Activated CD8-positive, alpha-beta memory T cell treated with anti-CD3 and anti-CD28 coated beads for 1 hour (primary cell): ENCODE measurements at places on chromosomes 11 and 22.

DNA sequence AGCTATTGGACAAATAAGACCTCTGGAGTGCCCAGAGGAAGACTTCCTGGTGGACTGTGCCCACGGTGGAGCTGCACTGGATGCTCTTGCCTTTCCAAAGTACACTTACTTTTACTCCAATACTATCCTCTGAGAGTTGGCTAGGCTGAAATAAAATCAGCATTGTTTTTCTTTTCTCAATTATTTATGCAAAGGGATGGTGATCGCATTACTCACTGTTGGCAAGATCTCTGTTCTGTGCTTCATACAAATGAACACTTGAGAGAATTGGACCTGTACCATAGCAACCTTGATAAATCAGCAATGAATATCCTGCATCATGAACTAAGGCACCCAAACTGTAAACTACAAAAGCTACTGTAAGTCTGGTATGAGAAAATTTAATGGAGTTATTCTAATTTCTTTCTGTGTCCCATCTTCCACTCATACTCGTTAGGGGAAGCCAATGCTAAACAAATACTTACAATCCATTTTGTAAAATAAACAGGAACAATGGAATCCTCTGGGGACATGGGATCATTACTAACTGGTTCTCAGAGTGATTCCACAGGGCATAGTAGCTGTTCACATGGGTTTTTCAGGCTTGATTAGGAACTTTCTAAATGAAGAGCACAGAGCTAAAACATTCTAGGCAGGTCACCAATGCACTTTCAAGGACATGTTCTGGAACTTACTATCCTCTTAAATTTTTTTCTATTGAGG, 26.3 kb downstream of the NLRP14 start:
- no peak for DNase-seq

DNA sequence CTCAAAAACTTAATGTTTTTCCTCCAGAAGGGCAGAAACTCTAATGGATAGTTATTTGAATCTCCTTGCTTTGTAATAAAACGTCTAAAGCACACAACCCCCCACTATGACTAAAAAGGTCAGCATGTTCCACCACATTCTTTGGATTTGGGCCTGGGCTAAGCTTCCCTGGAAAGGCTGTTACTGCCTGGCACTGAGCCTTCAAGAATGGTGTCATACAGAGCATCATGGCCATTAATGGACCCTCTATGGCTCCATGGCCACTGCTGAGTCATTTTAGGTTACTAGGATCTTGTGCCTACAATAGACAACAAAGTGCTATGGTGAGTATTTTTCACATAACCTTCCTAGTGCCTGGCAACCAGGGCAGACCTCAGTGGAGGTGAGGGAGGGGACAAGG, 242.6 kb upstream of the FAT3 start:
- no peak for DNase-seq

GRCh38 chr22:39967103-39967829, 7.1 kb downstream of the TMA7B start:
- DNase-seq: no peak

DNA sequence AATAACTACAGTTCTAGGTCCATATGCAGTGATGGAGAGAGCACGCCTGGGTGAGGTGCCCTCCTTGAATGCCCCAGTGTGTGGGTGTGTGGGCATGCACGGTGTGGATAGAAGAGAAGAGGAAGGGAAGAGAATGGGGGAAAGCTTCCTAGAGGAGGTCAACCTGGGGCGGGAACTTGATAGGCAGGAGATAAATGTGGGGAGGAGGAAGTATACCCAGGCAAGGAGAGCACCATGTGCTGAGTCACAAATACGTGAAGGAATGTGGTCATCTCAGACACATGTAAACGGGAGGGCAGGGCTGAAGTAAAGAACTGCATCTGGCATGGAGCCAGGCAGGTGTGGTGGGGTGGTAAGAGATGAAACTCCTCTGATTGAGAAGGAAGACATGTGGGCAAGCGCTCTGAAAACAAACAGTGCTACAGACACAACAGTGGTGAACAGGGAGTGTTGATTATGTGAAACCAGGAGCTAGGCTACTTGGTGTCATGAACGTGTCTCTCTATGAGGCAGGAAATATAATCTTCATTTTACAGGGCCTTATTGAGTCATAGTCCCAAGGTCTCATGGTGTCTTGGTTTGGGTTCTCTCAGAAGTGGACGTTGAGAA, 61.5 kb upstream of the EED start:
- DNase-seq: no peak

GRCh38 chr22:30265131-30265720, 1.4 kb downstream of the OSM start:
- DNase-seq: no peak

DNA sequence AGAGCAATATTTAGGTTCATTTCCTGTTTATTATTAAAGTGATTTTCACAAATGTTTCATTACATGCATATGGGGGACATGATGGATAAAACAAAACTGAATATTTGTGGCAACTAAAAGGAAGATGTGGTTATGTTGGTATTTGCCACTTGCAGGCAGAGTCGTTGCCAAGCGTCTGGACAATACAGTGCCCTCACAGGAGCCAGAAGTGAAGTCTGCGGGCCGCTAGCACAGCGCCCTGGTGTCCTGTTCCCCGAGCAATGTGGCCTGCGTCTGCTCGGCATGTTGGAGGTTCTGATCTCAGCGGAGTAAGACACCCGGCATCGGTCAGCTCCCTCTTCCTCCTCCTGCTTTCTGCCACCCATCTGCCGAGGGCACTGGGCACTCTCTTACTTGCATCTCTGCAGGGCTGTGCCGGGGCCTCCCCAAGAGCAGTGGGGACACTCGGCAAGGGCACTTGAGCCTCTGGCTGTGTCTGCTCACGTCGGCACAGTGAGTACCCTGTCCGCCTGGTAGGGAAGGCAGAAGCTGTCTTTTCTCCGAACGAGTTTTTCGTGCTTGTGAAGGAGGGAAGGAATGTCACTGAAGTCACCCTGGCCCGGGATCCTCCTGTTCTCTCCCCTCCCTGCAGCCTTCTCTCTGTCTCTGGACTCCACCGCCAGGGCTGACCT, 10.5 kb upstream of the TTLL12 start:
- DNase-seq: no peak

GRCh38 chr11:61893981-61894380, 2.6 kb upstream of the FADS3 start:
- DNase-seq: no peak

DNA sequence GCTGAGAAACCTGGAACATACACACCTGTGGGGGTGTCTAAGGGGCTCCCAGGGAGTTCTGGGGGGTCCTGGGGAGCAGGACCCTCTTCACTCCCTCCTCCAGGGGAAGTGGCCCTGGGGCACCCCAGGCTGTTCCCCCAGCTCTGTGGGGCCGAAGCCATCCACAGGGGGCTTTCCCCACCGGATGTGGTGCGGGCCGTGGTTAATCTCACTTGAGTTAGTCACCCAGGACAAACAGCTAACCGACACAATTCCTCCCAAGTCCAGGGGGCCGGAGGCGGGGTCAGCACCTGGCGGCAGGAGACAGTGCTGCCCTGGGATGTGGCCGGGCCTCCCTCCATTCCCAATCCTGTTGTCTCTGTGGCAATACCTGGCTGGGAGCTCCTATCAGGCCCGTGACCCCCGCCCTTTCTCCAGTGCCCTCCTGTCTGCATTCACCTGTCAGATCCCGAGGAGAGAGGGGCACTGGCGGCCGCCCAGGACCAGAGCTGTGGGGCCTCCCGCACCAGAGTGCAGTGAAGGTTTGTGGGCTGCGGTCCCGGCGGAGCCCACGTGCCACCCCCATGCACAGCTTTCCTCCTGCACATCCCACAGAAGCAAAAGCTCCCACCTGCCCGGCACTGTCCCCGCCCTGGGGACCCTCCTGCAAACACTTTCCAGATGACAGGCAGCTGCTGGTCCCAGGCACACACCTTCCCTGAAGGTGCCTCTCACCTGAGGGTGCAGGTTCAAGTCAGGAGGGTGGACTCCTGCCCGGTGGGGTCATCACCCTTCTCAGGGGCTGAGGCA, 5.2 kb upstream of the MUC5AC start:
- DNase-seq: no peak

- no peak for DNase-seq
These were observed 123.6 kb downstream of the CHST1 start for GRCh38 chr11:45541693-45542434.

DNA sequence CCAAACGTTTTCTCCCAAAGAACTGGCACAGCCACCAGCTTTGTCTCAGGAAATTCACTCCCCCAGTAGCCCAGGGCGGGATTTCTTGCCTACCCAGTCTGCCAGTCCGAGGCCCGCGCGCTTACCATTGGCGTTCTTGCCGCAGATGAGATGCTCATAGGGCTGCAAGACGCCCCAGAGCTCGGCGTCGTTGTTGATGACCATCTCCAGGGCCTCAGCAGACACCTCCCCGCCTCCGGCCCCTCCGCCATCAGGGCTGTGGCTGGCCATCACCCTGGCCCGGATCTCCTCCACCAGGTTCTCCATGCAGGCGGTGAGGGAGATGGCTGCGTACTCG, 1.3 kb downstream of the ABTB2 start:
- DNase-seq: no peak

DNA sequence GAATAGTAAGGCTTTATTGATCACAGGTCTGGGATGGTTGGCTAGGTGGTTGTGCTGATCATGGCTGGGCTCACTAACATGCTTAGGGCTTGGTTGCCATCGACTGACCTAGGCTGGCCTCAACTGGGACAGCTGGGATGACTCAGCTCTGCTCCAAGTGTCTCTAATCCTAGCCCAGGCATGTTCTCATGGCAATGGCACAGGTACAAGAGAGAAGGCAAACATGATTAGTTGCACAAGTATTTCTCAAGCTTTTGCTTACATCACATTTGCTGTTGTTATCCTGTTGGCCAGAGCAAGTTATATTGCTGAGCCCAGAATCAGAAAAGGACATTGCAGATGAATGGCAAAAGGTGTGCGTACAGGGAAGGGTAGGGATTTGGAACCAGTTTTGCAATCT, 68.5 kb upstream of the SLC35C1 start:
- no peak for DNase-seq
